Activated T-helper 1 cell treated with anti-CD3 and anti-CD28 coated beads, Interleukin-12 subunit alpha, Interleukin-12 subunit beta, Interleukin-2, Interleukin-4 antibody, amounts not matched to agents 30 ng/mL and 10 ng/mL and 1 ng/mL, durations not matched to agents 14 hours and 24 hours and 36 hours (primary cell): ENCODE measurements at places on chromosomes 16 and 17. TPM values are rescaled to one million over a fixed set of nuclear protein-coding genes. Genes with fewer than 3 reads are reported as not detected.

The MYL11 gene
- 2.0 and 2.7 TPM in 2 replicates for total RNA-seq

DNA sequence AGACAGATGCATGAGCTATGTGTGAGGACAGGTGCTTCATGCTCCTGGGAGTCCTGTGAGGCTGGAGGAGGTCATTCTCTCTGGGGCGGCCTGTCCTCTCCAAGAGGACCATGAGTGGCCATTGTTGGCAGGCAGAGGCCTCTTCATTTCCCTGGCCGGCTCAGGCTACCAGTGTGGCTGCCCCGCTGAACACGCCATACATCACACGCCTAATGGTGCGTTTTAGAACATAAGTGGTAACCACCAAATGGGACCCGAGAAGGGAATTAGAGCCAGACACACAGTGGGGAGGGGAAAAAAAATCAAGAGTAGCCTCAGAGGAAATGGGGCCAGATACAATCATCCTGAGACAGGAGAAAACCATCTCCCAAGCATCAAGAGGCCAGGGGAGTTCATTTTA is 140.0 kb downstream of the SPACA3 start:
- DNase-seq = no peak
- H3K27ac ChIP-seq = no peak overlapping the region
- H3K36me3 ChIP-seq = no peaks in the 10 kb centered on the region
- peaks cover 2% of the 10 kb centered on the region for H3K27me3 ChIP-seq
- no peak overlapping the region for H3K4me3 ChIP-seq

The TNFRSF13B gene
- total RNA-seq = not detected in 2 replicates

DNA sequence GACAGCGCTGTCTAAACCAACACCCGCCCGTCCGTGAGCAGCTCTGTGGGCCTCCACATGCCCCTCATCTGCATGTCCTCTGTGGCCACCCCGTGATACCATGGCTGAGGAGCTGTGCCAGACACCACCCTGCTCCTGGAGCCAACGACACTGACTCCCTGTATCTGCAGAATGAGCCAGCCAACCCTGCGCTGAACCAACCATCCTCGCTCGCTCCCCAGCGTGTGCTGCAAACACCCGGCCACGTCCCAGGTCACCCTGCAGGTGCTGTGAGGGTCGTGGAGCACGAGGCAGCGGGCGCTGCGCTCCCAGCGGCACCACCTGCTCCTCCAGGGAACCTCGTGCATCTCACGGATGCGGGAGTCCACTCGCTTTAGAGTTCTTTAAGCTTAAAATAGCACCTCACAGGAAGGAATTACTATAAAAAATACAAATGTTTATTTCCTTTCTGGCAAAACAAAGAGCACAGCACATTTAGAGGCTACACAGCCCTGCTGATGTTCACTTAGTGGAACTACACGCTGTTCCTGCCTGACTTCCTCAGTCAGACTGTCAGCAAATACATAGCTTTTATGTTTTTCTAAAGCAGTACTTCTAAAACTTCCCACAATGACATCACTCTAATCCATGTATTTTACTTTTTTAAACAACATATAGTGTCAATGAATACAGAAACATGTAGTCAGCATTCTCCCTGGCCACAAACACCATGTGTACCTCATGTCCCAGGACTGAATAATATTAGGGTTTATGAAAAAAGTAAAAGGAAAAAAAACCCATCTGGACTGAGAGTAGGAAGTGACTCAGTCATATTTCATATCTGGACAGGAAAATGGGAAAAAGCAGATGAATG is 43.5 kb downstream of the MAP1LC3B start:
- H3K4me3 ChIP-seq = no peak overlapping the region

DNA sequence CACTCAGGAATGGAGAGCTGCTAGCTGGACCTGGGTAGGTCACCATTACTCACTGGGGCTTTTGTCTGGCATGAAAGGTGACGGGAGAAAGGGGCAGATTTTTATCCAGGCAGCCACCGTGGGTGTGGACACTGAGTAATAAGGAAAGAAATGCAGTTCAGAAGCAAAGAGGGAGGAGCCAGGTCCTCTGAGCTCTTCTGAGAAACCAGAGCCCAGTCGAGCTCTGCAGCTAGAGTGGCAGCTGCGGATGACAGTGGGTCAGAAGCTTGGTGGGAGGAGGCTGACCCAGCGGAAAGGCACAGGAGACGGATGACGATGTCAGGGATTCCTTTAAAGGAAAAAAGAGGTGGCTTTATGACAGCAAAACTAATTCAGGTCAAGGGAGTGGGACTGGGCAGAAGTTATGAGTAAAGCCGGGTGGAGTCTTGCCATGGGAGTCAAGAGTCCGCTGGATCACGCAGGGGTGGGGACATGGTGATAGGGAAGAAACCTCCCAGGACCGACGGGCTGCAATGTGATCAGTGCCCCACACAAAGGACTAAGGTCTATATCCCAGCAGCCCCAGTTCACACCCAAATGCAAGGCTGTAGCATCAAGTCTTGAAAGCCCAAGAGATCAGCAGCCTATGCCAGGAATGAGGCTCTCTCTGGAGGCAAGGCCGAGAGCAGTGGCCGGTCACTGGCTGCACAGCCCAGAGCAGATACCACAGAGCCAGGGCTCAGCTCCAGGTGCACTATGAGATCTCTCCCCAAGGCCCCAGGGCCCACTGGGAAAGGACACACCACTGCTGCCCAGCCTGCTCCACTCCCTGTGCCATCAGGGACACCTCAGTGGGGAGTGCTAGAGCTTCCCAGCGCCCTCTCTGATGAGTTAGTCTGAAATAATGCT is 6.3 kb upstream of the MNT start:
- H3K27ac ChIP-seq = peak overlapping the region; percentile 27
- peak overlapping the region; percentile 11 for H3K4me3 ChIP-seq
- peaks cover 15% of the 10 kb centered on the region for H3K36me3 ChIP-seq
- no peak for DNase-seq

The CDH11 gene
- not detected in 2 replicates for total RNA-seq

DNA sequence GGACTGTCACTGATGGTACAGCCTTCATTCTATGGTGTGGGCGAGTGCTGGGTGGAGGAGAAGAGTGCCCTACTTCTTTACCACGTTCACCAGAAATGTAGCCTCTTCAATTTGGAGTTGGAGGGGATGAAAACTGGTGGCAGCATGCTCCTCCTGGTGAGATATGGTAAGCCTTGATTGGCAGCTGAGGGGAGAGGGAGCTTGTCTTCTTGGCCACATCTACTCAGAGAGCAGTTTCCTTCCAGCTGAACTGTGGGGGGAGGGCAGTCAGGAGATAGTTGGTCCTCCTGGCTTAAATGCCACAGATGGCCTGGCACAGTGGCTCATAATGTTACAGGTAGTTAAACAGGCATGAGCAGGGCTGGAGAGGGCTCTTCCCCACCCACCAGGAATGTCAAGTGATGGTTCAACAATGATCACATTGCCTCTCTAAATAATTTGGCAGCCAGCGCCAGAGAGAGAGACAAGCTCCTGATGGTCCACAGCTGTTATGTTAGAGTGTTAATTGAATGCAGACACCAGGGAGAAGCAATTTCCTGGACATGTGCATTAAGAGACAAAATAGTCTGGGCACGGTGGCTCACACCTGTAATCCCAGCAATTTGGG is 9.0 kb upstream of the MAPK3 start:
- H3K4me3 ChIP-seq = no peak overlapping the region
- DNase-seq = no peak
- H3K27ac ChIP-seq = peak overlapping the region; percentile 70
- peaks cover 2% of the 10 kb centered on the region for H3K36me3 ChIP-seq
- no peaks in the 10 kb centered on the region for H3K4me1 ChIP-seq

- H3K27ac ChIP-seq = peak overlapping the region; percentile 83
- no peak for DNase-seq
- no peak overlapping the region for H3K4me3 ChIP-seq
- H3K27me3 ChIP-seq = no peaks in the 10 kb centered on the region
- H3K36me3 ChIP-seq = peaks cover 6% of the 10 kb centered on the region
Observed at GRCh38 chr17:27531469-27531961, 75.3 kb downstream of the KSR1 start.

- H3K36me3 ChIP-seq = no peaks in the 10 kb centered on the region
- H3K27ac ChIP-seq = no peak overlapping the region
- DNase-seq = no peak
- no peak overlapping the region for H3K4me3 ChIP-seq
Observed at GRCh38 chr17:36059406-36059805, 4.7 kb upstream of the CCL18 start.

GRCh38 chr17:44543213-44543904 is 13.9 kb upstream of the FZD2 start:
- no peak overlapping the region for H3K27ac ChIP-seq
- no peak for DNase-seq
- peaks cover 19% of the 10 kb centered on the region for H3K27me3 ChIP-seq
- H3K36me3 ChIP-seq = no peaks in the 10 kb centered on the region
